Activated T-helper 1 cell treated with Interleukin-2 at 50 U/mL for 16 hours (primary cell): ENCODE measurements at places on chromosomes 12 and 14.

DNA sequence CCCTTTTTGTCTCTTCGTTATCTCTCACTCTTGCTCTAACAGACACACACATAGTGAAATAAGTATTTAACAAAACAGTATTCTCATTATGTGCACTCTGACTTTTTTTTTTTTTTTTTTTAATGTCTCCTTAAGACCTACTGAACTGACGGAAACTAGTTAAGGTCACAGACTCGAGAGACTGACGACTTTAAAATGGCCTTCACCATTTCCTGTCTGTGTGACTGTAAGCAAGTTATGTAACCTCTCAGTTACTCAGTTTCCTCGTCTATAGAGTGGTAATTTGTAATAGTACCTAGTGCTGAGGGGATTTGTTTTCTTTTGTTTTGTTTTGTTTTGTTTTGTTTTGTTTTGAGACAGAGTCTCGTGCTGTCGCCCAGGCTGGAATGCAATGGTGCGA lies 284.8 kb downstream of the FBXL14 start:
- DNase-seq = no peak

GRCh38 chr14:85813040-85813439 lies 283.1 kb downstream of the FLRT2 start:
- no peak for DNase-seq

GRCh38 chr12:91419809-91420208 lies 237.2 kb upstream of the DCN start:
- no peak for DNase-seq

DNA sequence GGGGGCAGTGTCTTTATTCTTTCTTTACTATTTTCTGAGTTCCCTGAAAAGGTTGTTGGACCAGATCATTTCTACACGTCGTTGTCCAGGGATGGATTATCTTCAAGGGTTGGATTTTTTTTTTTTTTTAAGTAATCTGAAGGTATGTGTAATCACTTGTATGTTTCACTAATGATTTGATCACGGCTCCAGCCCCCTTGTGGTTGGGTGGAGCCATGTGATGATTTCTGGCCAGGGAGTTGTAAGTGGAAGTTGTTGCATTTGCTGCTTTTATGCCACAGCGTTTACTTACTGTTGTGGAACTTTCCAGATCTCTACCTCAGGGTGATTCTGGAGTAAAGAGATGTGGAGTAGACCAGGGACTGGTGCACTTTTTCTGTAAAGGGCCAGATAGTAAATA lies 390.3 kb downstream of the AACS start:
- DNase-seq = no peak

DNA sequence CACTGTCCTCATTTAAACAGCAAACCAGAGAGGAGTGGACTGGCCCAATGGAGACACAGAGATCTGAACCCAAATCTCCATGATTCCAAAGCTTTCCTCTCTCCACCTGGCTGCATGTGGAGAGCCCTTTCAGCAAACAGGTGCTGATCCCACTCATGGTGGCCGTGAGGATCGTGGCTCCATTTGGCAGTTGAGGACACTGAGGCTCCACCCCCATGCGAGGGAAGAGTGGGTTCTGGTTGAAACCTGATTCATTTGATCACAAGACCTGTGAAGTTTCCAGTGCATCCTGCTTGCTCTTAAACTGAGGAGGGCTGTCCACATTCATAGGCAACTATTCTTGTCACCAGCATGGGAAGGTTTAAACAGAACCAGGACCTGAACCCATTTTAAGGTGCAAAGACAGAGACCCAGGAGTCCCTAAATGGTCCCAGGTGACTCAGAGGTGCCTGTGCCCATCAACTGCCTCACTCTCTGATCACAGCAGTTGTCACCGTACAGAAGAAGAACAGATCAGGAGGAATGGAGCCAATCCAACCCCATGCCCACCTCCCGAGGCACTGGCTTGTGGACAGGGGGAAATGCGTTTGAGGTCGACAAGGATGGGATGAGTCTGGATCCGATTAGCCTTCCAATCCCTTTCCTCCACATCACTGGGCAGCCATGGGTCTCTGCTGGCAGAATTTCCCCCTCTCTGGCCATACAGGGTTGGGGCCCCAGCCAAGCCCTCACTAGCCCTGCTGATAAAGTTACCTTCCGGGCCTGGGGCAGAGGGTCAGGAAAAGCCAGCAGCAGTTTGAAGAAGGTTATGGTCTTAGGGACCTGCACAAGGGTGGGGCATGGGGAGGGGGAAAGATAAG lies 45.5 kb upstream of the BCL11B start:
- no peak for DNase-seq

- no peak for DNase-seq
Observed at GRCh38 chr12:23350808-23351207, 598.7 kb downstream of the SOX5 start.

GRCh38 chr14:95808371-95808770 lies 68.3 kb upstream of the TUNAR start:
- DNase-seq = no peak

GRCh38 chr14:71804992-71805391 lies 127.2 kb upstream of the RGS6 start:
- DNase-seq = no peak

GRCh38 chr12:684416-684815 lies 21.2 kb upstream of the NINJ2 start:
- no peak for DNase-seq

DNA sequence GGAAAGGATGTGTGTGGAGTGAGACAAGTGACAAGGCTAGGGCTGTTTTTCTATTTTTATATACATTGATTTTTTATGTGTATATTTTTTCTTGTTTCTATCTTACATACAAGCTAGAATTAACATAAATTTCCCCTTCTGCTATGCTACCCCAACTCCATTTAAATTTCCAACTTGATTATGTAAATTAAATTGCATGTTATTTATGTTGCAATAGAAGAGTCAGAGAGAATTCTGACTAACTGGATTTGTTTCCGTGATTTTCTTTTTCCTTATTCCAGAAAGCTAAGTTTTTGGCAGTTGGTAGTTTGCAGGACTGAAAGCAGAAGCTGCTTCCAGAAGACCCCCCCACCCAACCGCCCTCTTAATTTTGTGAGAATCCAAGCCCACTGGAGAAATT lies 8.9 kb upstream of the YBX3 start:
- no peak for DNase-seq

- DNase-seq = peak; percentile 29
Observed at GRCh38 chr12:8065991-8066594, at the start of gene C3AR1. TSS of gene C3AR1 (minus strand) at chr12:8066359. CDS start at chr12:8060185, 6,174 bp downstream.

- DNase-seq = no peak
Observed at GRCh38 chr14:104724407-104724980, 465 bp downstream of the ADSS1 start.

DNA sequence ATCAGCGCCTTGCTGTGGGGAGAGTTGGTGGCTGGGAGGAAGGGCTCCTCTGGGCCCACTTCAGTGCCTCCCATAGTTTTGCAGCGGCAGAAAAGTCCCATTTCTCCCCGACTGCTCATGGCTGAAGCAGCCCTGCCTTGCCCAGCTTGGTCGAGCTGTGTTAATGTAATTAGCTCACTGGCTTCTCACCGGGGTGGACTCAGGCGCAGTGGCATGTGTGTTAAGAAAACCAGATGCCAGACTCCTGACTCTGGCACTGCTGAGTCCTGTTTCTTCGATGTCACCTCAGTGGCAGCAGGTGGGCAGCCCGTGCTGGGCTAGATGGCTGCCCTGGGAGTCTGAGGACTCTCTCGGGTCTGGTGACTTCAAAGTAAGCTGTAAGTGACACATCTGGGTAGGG lies 47.4 kb downstream of the CHST11 start:
- no peak for DNase-seq

- DNase-seq = no peak
Observed at GRCh38 chr14:99549684-99550083, 54.3 kb downstream of the CCDC85C start.

GRCh38 chr14:102323102-102323501 lies 3.6 kb downstream of the ZNF839 start:
- no peak for DNase-seq

DNA sequence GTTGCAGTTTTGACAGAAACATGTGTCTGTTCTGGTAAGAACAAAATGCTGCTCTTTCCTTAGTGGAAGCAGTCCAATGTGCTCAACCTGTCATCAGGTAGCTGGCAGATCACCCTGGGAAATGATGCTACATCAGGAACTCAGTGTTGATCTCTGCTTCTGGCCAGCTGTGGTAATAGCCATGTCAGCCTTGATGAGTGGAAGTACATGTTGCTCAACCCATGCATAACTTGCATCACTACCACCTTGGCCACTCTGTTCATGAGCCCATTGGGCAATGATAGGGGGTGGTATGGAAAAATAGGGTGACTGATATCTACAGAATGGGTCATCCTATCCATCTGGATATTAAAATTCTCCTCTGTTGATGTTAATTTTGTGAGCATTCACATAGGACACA lies 411.0 kb downstream of the C12orf50 start:
- DNase-seq = no peak

GRCh38 chr12:23640754-23641153 lies 308.7 kb downstream of the SOX5 start:
- DNase-seq = no peak

DNA sequence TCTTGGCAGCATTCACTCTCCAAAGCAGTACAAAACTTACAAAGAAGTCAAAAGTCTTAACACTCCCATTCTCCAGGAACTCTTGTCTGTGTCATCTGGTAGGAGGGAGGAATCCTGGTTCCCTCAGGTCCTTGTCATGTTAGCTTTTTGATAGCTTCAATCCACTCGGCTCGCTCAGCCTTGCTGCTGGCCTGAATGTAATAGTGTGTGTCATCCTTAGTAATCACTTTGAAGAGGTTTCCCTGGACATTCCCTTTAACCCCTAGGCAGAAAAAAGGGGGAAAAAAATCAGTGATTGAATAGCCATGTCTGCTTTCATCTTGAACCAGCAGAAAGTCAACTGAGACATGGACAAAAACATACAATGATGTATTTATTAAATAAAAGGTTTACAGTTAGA lies 24.8 kb downstream of the PLEK2 start:
- DNase-seq = no peak

DNA sequence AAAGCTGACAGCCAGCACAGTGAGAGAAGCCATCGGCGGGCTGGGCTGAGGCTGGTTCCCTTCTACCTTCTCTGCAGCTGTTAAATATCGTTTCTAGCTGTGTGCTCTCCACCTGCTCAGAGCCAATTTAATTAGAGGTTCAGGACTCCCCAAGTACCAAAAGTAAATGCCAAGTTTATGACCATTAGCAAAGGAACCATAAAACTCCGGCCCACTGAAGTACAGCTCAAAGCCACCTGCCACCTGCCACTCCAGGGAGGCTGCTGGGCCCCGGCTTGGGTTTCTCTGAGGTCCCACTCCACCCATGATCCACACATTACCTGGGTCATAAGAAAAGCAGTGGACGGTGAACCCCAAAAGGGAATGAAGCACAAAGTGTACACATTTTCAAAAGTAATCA lies 272.8 kb downstream of the KSR2 start:
- DNase-seq = no peak

DNA sequence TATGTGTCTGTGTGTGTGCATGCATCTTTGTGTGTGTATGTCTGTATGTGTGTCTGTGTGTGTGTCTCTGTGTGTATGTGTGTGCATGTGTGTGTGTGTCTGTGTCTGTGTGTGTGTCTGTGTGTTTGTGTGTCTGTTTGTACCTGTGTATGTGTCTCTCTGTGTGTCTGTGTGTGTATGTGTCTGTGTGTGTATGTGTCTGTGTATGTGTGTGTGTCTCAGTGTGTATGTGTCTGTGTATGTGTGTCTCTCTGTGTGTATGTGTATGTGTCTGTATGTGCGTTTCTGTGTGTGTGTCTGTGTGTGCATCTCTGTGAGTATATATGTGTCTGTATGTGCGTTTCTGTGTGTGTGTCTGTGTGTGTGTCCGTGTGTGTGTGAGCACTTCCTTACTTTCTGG lies 39.6 kb upstream of the SMOC1 start:
- DNase-seq = no peak

DNA sequence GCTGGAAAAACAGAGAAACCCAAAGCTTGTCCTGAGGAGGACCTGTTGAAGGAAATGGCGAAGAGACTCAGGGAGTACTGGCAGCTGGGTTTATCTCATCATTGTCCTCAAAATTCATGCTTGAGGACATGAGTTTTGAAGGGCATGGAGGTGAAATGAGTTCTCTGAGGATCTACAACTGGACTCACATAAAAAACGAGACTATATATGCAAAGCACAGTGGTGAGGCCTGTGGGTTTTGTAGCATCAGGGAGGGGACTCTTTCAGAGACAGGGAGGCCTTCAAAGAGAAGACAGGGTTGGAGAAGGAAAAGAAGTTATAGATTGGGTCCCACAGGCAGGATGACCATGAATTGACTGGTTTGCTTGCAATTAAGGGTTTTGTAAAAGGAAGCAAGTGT lies 71.3 kb upstream of the SCN8A start:
- no peak for DNase-seq
